HuH-7.5 (cell line): ENCODE measurements at places on chromosomes 4 and X.

- no peak for DNase-seq
Observed at GRCh38 chr4:70759627-70760026, 37.9 kb downstream of the RUFY3 start.

DNA sequence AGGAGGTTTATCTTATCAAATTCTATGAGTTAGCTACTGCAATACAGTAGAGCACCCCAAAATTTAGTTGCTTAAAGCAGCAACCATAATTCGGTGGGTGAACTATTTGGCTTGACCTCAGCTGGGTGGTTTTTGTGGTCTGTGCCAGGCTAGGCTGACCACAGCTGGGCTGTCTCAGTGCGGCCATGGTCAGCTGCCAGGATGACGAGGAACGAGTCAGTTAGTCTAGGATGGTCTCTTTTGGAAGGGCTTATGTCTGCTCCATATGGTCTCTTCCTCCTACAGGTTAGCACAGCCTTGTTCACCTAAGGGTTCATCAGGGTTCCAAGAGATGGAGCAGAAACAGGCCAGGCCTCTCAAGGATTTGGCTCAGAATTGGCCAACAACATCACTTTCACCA lies 210.4 kb downstream of the PALLD start:
- no peak for DNase-seq

- DNase-seq, result no peak
Observed at GRCh38 chr4:85939595-85939994, 420.3 kb downstream of the MAPK10 start.

- no peak for DNase-seq
Observed at GRCh38 chr4:4711902-4712301, 147.6 kb upstream of the MSX1 start.
